ENCODE measurements at places on chromosomes 6 and 20.

DNA sequence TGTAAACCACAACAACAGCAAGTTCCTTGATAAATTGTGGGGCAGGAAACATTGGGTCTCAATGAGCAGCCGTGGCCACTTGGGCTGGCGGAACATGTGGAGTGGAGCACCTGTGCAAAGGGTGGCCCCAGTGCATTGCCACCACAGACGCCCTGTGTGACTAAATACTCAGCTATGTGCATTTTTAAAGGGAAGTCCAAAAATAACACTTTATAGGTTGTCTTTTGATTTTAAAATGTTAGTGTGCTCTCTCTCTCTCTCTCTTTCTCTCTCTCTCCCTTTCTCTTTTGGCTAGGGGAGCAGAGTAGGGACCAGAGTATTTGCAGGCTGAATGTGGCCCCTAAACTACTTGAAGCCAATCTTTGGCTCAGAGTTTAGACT lies 236.3 kb downstream of the BCAS1 start:
- no peak for DNase-seq

- DNase-seq: no peak
These were observed 70.8 kb downstream of the CDKAL1 start for GRCh38 chr6:20605061-20605460.

DNA sequence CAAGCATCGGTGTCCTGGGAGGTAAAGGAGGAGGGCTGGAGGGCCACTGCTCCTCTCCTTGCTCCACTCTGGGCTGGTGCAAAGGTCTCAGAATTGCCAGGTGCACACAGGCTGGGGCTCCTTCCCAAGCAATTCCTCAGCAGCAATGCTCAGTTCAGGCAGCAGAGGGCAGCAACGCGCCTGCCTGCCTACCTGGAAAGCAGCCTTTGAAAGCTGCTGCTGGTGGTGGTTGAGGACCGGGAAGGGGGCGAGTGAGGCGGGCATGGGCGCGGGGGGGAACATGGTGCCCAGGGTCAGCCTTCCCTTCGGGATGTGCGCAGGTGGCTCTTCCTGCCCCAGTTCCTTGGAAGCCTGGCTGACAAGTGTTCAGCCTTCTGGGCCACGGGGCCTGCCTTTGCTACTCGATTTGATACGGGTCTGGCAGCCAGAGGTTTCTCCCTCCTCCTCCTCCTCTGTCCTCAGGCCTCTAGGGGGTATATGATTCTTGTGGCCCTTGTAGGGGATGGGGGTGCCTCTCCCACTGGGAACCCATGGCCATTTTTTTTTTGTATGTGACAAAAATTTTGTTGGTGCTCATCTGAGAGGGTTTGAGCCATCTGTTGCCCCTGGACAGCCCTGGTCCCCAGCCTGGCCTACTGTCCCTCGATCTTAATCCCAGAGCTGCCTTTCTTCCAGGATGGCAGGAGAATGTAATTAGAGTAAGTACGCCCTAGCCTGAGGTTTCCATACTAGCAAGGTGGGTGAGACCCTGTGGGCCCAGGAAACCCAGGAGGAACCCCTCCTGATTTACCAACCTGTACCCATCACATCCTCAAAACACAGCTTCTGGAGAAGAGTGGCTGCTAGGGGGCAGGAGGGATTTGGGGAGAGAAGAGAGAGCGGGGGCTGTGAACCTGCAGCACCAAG lies 20.1 kb downstream of the MRPS18A start:
- DNase-seq: no peak

- DNase-seq: no peak
These were observed 19.6 kb downstream of the FOXC1 start for GRCh38 chr6:1629316-1629715.

GRCh38 chr6:111212625-111213024 lies 125.3 kb downstream of the SLC16A10 start:
- no peak for DNase-seq

- no peak for DNase-seq
These were observed 8.8 kb upstream of the CEP85L start for GRCh38 chr6:118660218-118660569.

DNA sequence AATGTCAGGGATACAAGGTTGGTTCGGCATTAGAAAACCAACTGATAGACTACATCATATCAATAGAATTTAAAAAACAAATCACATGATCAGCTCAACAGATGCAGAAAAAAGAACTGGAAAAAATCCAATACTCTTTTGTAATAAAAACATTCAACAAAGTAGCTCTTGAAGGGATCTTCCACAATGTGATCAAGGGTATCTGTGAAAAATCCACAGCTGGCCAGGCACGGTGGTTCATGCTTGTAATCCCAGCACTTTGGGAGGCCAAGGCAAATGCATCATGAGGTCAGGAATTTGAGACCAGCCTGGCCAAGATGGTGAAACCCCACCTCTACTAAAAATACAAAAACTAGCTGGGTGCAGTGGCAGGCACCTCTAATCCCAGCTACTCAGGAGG lies 63.1 kb downstream of the ASCC3 start:
- DNase-seq: no peak

- no peak for DNase-seq
These were observed 16.3 kb upstream of the OR2B6 start for GRCh38 chr6:27940766-27941165.

GRCh38 chr6:17971128-17972073 lies 16.0 kb downstream of the KIF13A start:
- DNase-seq: no peak

- no peak for DNase-seq
These were observed 12.7 kb downstream of the HECA start for GRCh38 chr6:139147628-139148027.

DNA sequence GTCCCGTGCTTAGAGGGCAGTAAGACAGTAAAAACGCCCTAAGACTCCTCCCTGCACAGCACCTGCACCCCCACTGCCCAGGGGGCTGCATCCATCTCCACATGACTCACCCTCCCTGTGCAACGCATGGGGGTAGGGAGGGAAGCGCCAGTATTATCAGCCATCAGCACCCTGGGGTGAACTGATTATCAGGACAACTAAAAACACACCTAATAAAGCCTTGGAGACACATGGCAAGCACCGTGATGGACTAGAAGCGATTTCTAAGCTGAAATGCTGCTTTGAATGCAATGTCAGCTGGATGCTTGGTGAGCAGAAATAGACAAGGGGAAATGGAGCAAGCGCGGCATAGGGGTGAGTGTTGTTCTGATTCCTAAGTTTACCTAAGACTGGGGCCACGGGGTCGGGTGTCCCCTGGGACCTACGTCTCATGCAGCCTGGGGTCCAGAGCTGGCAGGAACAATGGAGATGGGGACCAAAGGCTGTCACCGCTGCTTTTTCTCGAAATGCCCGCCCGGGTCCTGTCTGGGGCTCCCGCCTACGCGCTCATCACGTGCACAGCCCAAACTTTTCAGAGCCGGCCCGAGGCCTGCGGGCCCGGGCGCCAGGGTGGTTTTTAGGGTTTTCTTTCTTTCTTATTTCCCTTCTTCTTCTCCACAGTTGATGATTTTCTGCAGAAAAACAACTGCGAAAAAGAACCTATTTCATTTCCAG lies 702 bp upstream of the TNFAIP3 start:
- peak; percentile 3 for DNase-seq

DNA sequence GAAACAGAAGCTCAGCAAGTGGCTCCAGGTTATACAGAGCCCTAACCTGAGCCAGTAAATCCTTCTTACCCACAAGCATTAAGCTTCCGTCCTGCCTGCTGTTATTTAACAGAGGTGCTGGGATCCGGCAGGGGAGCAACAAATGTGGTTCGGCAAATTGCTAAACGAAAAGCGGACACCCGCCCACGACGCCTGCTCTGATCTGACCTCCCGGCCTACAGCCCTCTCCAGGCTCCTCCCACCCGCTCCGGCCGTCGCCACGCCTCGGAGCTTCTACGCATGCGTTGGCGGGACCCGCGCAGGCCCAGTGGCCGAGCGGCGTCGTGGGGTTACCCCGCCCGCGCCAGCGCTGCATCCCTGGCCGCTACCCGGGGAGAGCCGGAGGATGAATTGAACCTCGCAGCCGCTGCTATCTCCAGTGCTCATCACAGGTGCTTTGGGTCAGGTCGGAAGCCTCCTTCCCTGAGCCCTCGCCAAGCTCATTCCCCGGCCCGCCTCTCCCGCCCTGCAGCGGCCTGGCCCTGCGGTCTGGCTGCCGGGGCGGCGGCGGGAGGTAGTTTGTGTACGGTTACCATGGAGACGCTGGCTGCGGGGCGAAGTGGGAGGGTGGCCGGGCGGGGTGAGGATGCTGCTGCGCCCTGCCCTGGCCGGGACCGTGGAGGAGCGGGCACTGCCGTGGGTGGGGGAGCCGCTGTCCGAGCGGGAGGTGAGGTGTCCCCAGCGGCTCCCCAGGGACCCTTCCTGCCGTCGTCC lies at the start of gene ARMC2:
Gene ARMC2 (plus strand): TSS at position 307 of the 753 bp plus-strand sequence. CDS start 5,846 bp downstream, outside the sequence.
- peak; percentile 78 for DNase-seq

- DNase-seq: no peak
These were observed 105.8 kb downstream of the CARMIL1 start for GRCh38 chr6:25384967-25385366.

DNA sequence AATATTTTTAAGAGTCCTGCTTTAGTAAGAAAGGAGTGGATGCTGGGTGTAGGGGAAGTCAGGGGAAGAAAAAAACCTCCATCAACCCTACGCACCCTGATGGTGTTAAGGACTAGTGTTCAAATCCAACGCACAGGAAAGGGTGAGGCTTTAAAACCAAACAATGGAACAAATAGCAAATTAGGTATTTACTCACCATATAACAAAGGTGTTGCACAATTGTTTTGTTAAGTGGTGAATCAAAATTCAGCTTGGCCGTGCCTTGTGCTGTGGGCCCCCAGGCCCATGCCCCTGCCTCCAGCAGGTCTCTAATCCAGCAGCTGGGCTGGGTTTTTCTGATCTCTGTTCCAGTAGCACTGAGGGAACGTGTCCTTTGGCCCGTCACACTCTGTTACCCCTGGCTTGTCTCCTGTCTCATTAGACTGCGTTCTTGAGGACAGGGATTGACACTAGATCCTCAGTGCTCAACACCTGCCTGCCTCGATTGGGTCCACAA lies 11.8 kb downstream of the FAM83D start:
- DNase-seq: no peak

GRCh38 chr6:107786709-107787588 lies 37.2 kb downstream of the SCML4 start:
- DNase-seq: no peak

GRCh38 chr20:21515300-21516179 lies 1.7 kb upstream of the NKX2-2 start:
- DNase-seq: no peak

- no peak for DNase-seq
These were observed 87.1 kb downstream of the SESN1 start for GRCh38 chr6:109007521-109007920.

DNA sequence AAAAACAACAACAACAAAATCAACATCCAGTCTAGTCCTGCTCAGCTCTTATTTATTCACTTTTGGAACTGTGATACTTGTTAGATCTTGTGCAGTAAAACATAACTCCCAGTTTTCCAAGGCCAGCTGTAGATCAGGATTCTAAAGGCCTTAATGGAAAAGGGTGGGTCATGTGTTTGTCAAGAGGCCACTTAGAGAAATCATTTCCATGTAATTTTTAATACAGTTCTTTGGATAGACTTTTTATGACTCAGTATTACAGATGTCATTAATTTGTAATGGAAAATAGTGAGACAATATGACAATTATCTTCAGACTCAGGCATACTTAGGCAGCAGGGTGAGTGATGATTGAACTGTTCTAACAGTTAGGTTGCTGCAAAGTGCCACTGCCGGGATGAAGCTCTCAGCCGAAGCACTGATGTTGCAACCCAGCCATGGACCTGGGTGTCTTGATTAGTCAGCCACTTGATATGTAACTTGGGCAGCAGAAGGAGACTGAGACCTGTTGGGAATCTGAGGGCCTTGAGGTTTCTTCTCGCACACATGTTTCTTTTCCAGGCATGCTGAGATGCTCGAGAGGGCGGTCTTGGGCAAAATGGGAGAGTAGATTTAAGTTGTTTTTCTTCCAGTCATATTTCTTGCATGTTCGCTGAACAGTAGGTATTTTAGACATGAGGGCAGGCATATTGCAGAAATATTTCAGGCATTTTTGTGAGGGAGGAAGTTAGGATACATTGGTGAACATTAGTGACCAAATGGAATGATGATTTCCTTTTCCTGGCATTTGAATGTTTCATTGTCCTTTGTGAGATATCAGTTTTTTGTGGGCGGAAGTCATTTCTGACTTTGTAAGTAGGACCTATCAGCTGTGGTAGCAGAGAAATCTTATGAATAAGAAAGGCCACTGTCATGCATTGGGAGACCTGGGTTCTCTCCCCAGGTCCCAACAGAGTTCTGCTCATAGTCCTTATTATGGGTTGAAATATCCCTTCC lies 52.3 kb downstream of the SLX4IP start:
- DNase-seq: no peak
